ENCODE measurements at places on chromosomes 13 and 19.

DNA sequence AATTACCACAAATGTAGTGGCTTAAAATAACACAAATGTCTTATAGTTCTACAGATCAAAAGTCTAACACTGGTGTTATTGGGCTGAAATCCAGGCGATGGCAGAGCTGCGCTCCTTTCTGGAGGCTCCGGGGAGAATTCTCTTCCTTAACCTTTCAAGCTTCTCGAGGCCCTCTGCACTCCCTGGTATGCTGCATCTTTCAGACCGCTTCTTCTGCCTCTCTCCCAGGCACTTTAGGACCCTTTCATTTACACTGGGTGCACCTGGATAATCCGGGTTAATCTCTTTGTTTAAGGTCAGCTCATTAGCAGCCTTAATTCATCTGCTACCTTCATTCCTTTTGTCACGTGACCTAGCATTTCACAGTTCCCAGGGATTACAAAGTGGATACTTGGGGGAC lies 211.3 kb upstream of the RFC3 start:
- no peaks in the 10 kb centered on the region for H3K4me1 ChIP-seq
- no peaks in the 10 kb centered on the region for H3K36me3 ChIP-seq
- H3K27me3 ChIP-seq = no peaks in the 10 kb centered on the region
- no peak overlapping the region for H3K4me3 ChIP-seq
- no peak overlapping the region for H3K27ac ChIP-seq

DNA sequence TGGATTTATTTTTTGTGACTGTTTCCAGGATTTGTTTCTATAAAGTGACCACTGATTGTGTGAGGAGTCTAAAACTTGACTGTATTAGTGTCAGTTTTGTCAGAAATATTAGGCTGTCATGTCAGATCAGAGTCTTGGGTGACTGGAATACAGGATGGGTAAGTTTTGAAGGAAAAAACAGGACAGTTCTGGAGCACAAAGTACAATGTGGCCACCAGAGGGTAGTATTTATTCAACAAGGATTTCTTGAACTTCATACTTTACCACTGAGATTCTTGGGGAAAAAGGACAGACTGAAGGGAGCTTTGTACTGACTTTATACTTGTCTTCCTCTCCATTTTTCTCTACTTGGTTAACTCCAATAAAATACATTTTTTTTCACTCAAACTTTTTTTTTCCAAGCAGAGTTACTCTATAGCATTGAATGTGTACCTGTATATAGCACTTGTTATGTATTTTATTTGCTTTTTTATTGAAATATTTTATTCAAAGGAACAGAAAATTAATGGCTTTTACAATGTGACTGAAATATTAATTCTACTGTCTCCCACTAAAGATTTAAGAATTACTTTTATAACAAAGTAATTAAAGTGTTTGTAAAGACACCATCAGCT lies 51.1 kb downstream of the LMO7 start:
- no peaks in the 10 kb centered on the region for H3K36me3 ChIP-seq
- H3K4me1 ChIP-seq = peaks cover 18% of the 10 kb centered on the region
- no peaks in the 10 kb centered on the region for H3K27me3 ChIP-seq
- H3K4me3 ChIP-seq = no peak overlapping the region

- H3K4me1 ChIP-seq = no peaks in the 10 kb centered on the region
- no peaks in the 10 kb centered on the region for H3K27me3 ChIP-seq
- H3K36me3 ChIP-seq = no peaks in the 10 kb centered on the region
- DNase-seq = no peak
- no peak overlapping the region for H3K27ac ChIP-seq
These were observed 298.6 kb downstream of the ZNF536 start for GRCh38 chr19:30670562-30671366.

DNA sequence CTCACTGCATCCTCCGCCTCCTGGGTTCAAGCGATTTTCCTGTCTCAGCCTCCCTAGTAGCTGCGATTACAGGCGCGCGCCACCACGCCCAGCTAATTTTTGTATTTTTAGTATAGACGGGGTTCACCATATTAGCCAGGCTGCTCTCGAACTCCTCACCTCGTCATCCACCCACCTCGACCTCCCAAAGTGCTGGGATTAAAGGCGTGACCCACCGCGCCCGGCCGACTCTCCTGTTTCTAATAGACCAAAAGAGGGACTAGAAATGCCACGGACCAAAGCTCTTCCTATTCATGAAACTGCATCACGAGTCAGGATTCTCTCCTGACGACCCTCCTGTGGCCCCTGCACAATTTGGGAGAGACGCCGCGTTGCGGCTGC lies 563 bp downstream of the ZNF43 start:
- H3K36me3 ChIP-seq = peaks cover 16% of the 10 kb centered on the region
- H3K4me3 ChIP-seq = peak overlapping the region; percentile 89
- DNase-seq = no peak
- H3K4me1 ChIP-seq = peaks cover 11% of the 10 kb centered on the region

DNA sequence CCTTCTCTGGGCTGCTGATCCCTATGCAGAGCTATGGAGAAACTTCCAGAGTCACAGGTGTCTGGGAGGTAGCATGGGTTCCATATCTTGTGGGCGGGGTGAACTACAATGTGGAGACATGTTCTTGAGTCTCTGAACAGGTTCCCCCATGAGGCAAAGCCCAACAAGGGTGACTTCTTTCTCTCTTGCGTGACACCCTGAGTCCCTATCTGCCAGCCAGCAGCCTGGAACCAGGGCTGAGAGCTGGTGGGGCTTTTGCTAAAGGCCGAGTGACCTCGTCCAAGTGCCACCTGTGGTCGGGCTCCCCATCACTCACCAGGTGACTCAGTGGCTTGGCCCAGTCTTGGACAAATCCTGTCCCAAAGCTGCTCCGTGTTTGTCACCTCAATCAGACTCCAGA lies 88.0 kb upstream of the ZNF536 start:
- no peak for DNase-seq
- no peak overlapping the region for H3K4me3 ChIP-seq
- H3K4me1 ChIP-seq = peaks cover 9% of the 10 kb centered on the region
- H3K27me3 ChIP-seq = no peaks in the 10 kb centered on the region
- no peaks in the 10 kb centered on the region for H3K36me3 ChIP-seq

DNA sequence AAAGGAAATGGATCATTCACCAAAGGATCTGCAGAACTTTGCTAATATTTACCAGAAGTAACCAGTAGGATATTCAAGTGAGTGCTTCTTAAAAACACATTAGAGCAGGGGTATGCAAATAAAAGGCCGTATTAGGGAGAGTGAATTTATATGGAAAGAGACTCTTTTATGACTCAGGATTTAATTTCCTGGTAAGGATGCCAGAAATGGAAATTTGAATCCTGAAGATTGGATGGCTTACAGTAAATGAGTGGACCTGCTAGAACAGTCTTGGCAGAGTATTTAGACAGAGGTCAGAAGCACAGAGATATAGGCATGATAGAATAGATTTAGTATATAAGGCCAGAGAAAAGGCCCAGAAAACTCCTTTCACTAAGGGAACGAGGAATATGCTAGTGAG lies 201.6 kb downstream of the SLITRK5 start:
- H3K4me1 ChIP-seq = no peaks in the 10 kb centered on the region
- H3K4me3 ChIP-seq = no peak overlapping the region
- 0 out of 2 replicates have a peak, but pooled peaks cover 4% of the 10 kb centered on the region for H3K36me3 ChIP-seq
- H3K27ac ChIP-seq = no peak overlapping the region

GRCh38 chr13:51311957-51312520 lies 27.5 kb upstream of the SERPINE3 start:
- no peaks in the 10 kb centered on the region for H3K36me3 ChIP-seq
- DNase-seq = no peak
- H3K27me3 ChIP-seq = no peaks in the 10 kb centered on the region
- no peak overlapping the region for H3K27ac ChIP-seq
- H3K4me3 ChIP-seq = no peak overlapping the region

GRCh38 chr19:51093101-51093500 lies 10.4 kb upstream of the KLK14 start:
- no peak overlapping the region for H3K27ac ChIP-seq
- H3K4me3 ChIP-seq = no peak overlapping the region
- H3K36me3 ChIP-seq = no peaks in the 10 kb centered on the region
- DNase-seq = no peak
- no peaks in the 10 kb centered on the region for H3K27me3 ChIP-seq
- peaks cover 5% of the 10 kb centered on the region for H3K4me1 ChIP-seq

DNA sequence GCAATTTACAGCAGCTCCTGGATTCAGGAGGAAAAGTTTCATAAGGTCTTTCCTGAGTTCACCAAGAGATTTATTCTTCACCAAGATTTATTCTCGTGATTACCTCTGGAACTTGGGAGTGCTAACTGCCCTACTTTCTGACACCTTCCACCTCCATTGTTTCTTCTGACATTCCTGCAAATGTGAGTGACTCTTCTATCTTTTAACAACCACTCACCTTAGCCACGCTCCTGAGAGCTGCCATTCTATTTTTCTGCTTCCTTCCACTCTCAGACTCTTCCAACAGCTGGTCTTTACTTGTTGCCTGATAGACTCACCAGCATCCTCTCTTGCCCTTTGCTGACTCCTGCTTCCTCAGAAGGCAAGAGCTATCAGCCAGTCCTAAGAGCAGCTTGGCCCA lies 11.5 kb upstream of the CBY2 start:
- no peaks in the 10 kb centered on the region for H3K36me3 ChIP-seq
- H3K27ac ChIP-seq = no peak overlapping the region
- H3K4me3 ChIP-seq = no peak overlapping the region
- no peaks in the 10 kb centered on the region for H3K27me3 ChIP-seq
- no peak for DNase-seq

GRCh38 chr13:33262997-33263396 lies 22.6 kb downstream of the STARD13 start:
- DNase-seq = no peak
- H3K4me3 ChIP-seq = no peak overlapping the region
- H3K27ac ChIP-seq = no peak overlapping the region
- H3K36me3 ChIP-seq = no peaks in the 10 kb centered on the region
- H3K4me1 ChIP-seq = peaks cover 34% of the 10 kb centered on the region
